ENCODE measurements at places on chromosomes 2 and 18.
A peak's percentile ranks its signal among the peaks of the same experiment; 100 is the strongest.

DNA sequence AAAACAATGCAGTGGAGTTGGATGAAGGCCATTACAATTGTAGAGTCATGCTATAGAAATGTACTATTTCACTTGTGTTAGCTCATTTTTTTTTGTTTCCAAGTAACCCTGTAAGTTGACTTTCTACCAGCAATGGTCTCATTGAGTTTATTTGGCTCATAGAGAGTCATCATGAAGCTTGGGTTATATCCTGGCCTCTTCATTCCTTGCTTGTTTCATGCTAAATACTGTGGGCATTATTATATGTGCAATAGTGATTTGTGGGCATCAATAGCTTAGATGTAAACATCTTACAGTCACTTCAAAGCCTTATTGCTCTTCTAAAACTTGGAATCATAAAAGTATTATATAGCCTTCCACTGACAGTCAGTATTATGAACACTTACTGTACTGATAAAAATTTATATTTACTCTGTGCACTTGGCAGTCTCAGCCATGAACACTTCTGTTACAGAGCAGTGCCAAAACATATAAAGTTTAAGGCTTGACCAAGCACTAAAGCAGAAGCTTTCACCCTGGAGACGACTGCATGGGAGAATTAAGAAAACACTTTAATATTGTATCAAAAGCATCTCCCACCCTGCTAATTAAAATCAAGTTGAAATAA, 751.2 kb downstream of the SATB2 start:
- no peak for DNase-seq

- peak; percentile 30 for DNase-seq
These were observed 72.8 kb upstream of the TAF1B start for GRCh38 chr2:9770308-9771100.

- DNase-seq: no peak
These were observed 65.2 kb upstream of the SMAD2 start for GRCh38 chr18:47995654-47996053.

- no peak for DNase-seq
These were observed 44.4 kb downstream of the FECH start for GRCh38 chr18:57542126-57542525.

DNA sequence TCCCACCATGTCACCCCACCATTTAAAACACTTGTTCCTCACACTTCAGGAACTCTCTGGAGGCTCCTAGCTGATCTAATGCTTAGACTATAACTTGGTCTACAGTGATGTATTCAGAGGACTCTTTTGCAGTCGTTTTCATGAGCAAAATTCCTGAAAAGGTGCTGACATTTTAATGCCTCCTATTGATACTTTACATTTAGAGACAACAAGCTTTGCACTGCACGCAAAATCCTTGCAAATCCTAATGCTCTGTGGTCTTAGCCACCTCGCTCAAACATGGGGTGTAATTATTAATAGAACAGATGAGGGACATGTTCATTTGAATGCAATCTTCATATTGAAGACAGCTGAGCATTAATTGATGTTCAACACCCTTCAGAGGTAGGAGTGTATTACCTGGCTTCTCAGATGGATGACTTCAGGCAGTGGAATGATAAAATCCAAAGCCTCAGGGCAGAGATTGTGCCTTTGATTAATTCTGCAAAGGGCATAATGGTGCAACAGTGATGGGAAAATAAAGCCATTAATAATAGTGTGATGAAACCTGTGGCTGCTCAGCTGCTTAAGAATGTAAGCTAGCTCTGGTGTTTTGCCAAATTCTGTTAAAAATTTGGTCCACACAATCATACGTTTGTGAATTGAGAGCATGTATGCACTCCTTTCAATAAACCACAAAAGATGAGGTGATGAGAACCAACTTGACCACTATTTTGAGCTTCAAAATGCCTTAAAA, 5.4 kb downstream of the CTAGE1 start:
- DNase-seq: no peak
